ENCODE measurements at places on chromosomes 16 and 17. TPM values are rescaled to one million over a fixed set of nuclear protein-coding genes. Genes with fewer than 3 reads are reported as not detected.

The MT1E gene
- total RNA-seq = 158 TPM

The SBK1 gene
- total RNA-seq = 2.4 TPM

The SULT1A2 gene
- 10.3 TPM for total RNA-seq

The TUBB3 gene
- 2.1 TPM for total RNA-seq

The TMEM98 gene
- total RNA-seq = 47.9 TPM

The VKORC1 gene
- total RNA-seq = 65.6 TPM

The SNTB2 gene
- 36.1 TPM for total RNA-seq

The TPSD1 gene
- total RNA-seq = 9.6 TPM

DNA sequence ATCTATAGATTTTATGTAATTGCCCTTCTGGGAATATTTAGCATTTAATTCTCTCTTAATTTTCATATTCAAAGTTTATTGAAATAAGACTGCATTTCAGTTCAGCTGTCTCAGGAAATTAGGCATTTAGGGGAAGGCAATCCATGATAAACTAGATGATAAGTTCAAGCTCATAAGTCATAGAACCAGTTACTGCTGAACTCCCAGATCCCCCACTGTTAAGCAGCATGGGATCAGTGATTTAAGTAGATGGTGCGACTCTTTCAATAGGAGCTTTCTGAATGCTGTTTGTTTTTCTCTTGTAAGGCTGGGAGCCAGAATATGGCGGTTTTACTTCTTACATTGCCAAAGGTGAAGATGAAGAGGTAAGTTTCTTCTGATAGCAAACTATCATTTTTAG is 23.8 kb downstream of the OGFOD1 start:
- H3K27me3 ChIP-seq = no peaks in the 10 kb centered on the region
- no peaks in the 10 kb centered on the region for H3K4me1 ChIP-seq
- H3K4me3 ChIP-seq = no peak overlapping the region

DNA sequence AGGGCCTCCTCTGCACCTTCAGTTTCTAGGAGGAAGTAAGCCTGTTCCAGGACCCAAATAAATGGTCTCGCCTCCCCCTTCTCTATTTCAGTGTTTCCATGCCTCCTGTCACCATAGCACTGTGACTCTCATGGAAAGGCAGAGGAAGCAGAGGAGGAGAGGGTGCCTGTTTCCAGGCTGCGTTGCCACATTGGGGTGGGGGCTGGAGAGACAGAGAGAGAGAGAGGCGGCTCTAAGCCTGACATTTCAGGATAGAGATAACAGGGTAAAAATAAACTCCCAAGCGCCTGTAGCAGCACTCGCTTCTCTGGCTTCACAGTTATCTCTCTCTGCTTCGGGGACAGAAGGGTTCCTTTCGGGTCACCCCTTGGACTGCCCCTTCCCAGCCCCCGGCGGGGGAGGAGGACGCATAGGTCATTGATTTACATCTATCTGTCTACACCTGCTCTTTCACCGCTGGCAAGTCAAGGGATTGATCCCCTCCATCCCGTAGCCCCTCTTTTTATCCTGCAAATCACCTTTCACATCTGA is 71.2 kb upstream of the MRTFB start:
- H3K27ac ChIP-seq = no peak overlapping the region
- no peak overlapping the region for H3K4me3 ChIP-seq
- no peak for DNase-seq
- H3K36me3 ChIP-seq = no peaks in the 10 kb centered on the region
- no peaks in the 10 kb centered on the region for H3K27me3 ChIP-seq

- H3K27ac ChIP-seq = no peak overlapping the region
- no peaks in the 10 kb centered on the region for H3K27me3 ChIP-seq
- no peaks in the 10 kb centered on the region for H3K36me3 ChIP-seq
- no peak overlapping the region for H3K4me3 ChIP-seq
- peaks cover 12% of the 10 kb centered on the region for H3K4me1 ChIP-seq
Observed at GRCh38 chr17:20154286-20155000, 145.3 kb downstream of the SPECC1 start.

DNA sequence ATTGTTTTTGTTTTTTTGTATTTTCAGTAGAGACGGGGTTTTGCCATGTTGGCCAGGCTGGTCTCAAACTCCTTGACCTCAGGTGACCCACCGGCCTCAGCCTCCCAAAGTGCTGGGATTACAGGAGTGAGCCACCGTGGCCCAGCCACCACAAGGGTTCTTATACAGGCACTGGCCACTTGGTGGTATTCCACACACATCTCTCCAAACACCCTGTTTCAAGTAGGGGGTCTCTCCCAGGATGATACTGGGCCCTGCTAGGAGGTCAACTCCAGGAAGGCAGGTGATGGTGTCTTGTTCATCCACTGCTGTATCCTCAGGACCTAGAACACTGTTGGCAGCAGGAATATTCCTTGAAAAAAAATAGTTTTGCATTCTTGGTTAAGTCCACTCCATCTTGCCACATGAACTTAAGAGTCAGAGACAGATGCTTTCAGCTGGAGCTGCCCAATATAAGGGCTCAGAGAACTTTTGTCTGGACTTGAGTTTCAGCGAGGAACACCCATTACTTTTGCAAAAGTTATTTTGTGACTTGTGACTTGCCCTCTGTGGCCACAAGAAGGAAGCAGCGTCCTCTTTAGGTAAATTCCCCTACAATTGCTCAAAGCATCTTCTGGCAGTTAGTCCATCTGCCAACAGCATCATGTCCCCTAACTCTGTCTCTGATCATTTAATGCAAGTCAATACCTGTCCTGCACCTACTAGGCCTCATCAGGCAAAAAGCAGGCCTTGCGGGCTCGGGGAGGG is 7.4 kb upstream of the EEF2K start:
- no peaks in the 10 kb centered on the region for H3K27me3 ChIP-seq
- H3K36me3 ChIP-seq = no peaks in the 10 kb centered on the region
- no peak overlapping the region for H3K4me3 ChIP-seq
- peaks cover 24% of the 10 kb centered on the region for H3K4me1 ChIP-seq
- DNase-seq = no peak

- H3K36me3 ChIP-seq = no peaks in the 10 kb centered on the region
- DNase-seq = no peak
- no peaks in the 10 kb centered on the region for H3K4me1 ChIP-seq
Observed at GRCh38 chr17:12316021-12316420, 295.3 kb downstream of the MAP2K4 start.

GRCh38 chr17:7191571-7192270 is 12.6 kb upstream of the ASGR1 start:
- no peak overlapping the region for H3K27ac ChIP-seq
- DNase-seq = peak; percentile 57
- peaks cover 44% of the 10 kb centered on the region for H3K36me3 ChIP-seq
- H3K27me3 ChIP-seq = no peaks in the 10 kb centered on the region
- H3K4me1 ChIP-seq = no peaks in the 10 kb centered on the region

- DNase-seq = no peak
- no peak overlapping the region for H3K27ac ChIP-seq
- H3K4me3 ChIP-seq = no peak overlapping the region
- H3K36me3 ChIP-seq = peaks cover 99% of the 10 kb centered on the region
Observed at GRCh38 chr17:37247825-37248224, 128.0 kb upstream of the C17orf78 start.

DNA sequence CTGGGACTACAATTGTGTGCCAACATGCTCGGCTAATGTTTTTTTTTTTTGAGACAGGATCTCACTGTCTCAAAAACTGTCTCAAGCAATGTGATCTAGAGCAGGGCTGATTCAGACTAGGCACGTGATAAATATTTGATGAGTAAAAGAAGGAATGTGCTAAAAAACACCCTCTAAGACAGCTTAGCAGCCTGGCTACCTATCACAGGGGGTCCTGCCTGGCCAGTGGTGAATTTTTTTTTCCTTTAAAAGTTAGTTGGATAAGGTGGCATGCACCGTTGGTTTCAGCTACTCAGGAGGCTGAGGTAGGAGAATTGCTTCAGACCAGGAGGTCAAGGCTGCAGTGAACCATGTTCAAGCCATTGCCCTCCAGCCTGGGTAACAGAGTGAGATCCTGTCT is 14.8 kb upstream of the GPATCH8 start:
- DNase-seq = no peak
- peaks cover 14% of the 10 kb centered on the region for H3K27me3 ChIP-seq
- H3K4me3 ChIP-seq = no peak overlapping the region
- no peak overlapping the region for H3K27ac ChIP-seq

DNA sequence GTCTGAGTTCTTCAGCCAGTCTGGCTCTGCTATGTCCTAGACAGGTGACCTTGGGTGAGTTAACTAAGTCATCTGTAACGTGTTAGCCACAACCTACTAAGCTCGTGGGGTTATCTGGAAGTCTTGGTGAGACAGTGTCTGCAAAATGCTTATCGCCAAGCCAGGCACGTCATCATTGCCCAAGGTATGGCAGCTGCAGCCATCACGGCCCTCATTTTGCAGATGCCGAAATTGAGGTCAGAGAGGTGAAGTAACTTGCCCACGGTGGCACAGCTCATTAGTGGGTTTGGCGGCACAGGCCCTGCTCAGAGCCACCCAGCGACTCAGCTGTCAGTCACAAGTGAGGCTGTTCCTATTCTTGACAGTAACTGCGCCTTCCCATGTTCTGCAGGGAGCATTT is 79.8 kb downstream of the CMIP start:
- peak; percentile 34 for DNase-seq
- H3K4me3 ChIP-seq = no peak overlapping the region
- no peaks in the 10 kb centered on the region for H3K36me3 ChIP-seq
- H3K27me3 ChIP-seq = no peaks in the 10 kb centered on the region
- peaks cover 51% of the 10 kb centered on the region for H3K4me1 ChIP-seq

GRCh38 chr17:68228817-68229570 is 18.8 kb upstream of the AMZ2 start:
- no peaks in the 10 kb centered on the region for H3K4me1 ChIP-seq
- H3K36me3 ChIP-seq = no peaks in the 10 kb centered on the region
- DNase-seq = no peak

GRCh38 chr17:55730380-55730779 is 7.7 kb upstream of the TMEM100 start:
- H3K27ac ChIP-seq = peak overlapping the region; percentile 87
- H3K27me3 ChIP-seq = no peaks in the 10 kb centered on the region
- peaks cover 19% of the 10 kb centered on the region for H3K4me1 ChIP-seq
- DNase-seq = no peak
- H3K36me3 ChIP-seq = no peaks in the 10 kb centered on the region
- peak overlapping the region; percentile 41 for H3K4me3 ChIP-seq

Measured in lower lobe of right lung (tissue), 2 donors.